ENCODE measurements at places on chromosomes 2 and 18.

DNA sequence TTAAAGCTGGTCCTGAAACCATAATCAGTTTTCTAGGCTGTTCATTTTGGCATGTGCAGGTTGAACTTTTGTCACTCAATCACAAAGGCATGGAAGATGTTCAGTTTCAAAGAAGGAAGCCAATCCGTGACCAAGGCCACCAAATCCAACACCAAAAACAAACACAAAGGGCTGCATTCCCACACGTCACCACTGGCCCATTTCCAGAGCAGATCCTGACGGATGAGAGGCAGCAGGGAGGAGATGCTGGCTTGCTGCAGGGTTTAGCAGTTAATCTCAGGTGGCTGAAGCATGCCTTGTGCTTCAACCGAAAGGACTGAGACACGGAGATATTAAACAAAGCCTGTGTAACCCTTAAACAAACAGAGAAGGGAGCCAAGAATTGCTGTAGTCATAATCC lies 191.9 kb upstream of the CTAGE1 start:
- no peak for DNase-seq

GRCh38 chr2:73979021-73979420 lies 5.7 kb upstream of the TET3 start:
- no peak for DNase-seq

DNA sequence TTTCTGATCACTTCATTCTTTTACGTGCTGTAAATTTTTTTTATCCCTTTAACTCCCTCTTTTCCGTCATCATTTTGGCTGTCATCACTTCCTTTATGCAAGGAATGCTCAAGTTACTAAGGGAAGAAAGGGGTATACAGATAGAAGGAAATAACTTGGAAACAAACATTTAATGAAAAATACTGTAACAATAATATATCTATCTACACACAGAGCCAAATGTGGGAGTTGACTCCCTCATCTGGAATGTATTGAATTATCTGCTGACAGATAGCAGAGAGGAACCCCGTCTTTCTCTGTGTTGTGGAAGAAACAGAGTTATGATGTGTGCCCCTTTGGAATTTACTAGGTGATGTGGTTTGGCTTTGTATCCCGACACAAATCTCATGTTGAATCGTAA lies 182.5 kb upstream of the NXPH2 start:
- no peak for DNase-seq

GRCh38 chr2:216925636-216926366 lies 65.9 kb upstream of the TNP1 start:
- no peak for DNase-seq

- DNase-seq: no peak
Measured at GRCh38 chr2:98530114-98530513, 78.2 kb downstream of the COA5 start.

GRCh38 chr2:102117472-102117858 lies 25.1 kb upstream of the IL1R1 start:
- no peak for DNase-seq

DNA sequence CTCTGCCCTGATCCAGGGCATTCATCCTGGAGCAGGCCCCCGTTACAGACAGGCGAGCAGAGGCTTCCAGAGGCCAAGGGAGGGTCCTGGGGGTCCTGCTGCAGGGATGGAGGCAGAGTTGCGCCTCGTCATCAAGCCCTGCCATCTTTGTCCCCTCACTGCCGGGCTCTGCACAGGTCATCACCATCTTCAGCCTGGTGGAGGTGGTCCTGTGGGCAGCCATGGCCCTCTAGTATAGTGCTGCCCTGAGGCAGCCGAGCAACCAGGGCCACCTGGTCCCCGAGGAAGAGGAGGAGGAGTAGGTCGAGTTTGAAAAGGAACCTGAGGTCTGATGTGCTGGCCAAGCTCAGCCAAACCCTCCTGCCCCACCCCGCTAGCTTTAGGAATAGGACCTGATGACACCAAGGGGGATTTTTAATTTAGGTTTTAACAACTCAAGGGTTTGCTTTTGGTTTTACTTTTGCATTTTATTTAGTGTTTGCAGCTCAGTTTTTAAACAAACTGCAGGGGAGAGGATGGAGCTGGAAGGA lies 8.8 kb upstream of the ALPI start:
- DNase-seq: no peak

DNA sequence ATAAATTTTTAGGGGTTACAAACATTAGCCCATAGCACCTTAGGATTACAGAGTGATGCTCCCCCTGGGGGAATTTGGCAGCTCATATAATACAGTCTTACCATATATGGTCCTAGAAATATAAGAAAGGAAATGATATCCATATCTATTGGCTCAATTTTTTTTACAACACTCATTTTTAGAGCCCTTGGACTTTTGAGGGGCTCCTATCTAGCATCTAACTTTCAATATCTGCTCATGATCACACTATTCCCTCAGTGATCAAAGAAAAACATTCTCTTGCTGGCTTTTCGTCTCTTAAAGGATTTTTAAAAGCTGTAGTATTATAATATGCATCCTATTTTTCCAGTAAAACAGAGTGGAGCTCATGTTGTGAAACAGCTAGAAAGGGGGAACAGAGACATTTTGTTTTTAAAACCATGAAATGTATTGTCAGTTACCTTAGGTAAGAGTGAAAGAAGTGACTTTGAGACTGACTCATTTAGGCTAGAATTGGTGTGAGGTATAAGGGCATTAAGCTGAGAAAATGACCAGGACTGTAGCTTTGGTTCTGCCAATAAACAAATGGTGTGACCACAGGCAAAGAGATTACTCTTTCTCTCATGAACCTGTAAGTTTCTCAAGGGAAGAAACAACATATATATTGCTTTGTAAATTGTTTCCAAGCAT lies 65.8 kb downstream of the ALPK2 start:
- DNase-seq: no peak

DNA sequence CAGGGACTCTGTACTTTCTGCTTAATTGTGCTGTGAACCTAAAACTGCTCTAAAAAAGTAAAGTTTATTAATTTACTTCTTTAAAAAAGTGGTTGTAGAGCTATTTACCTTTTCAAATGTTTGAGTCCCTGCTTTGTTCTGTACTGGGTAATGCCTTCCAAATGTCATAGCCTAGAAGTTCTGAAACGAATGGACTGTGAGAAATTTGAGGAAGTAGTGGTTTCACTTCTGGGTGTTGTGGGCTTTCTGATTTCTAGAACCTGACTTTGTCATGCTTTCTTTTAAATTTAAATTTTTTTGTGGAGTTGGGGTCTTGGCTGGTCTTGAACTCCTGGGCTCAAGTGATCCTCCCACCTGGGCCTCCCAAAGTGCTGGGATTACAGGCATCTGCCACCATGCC lies 44.6 kb downstream of the SMAD4 start:
- DNase-seq: no peak

DNA sequence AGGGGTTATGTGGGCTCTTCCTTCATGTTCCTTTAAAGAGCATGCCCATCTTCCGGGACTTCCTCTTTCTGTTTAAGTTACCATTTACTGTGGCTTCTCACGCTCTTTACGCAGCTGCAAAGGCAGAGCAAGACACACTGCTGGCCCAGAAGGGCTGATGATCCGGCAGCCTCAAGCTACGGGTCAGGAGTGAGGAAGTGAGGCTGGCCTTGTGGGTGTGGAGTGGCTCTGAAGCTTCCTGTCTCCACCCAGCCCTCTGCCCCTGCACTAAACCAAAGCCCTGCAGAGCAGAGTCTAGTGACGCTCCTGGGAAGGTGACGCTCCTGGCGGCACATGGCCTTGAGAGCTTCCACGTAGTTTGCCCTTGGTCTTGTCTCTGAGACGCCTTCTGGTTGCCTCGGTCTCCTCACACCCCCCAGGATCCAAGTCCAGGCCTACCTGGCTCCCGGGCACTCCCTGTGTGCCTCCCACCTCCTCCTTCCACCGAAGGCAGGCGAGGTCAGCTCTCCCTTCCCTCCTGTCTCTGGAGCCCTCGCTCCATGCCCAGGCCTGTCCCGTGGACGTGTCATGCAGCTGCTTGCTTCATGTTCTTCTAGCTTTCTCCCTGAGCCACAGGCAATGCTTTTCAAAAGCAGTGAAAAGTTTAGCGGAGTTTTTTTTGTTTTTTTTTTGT lies 50.3 kb downstream of the ARL4C start:
- no peak for DNase-seq

GRCh38 chr2:102803041-102803896 lies 41.4 kb downstream of the TMEM182 start:
- no peak for DNase-seq

DNA sequence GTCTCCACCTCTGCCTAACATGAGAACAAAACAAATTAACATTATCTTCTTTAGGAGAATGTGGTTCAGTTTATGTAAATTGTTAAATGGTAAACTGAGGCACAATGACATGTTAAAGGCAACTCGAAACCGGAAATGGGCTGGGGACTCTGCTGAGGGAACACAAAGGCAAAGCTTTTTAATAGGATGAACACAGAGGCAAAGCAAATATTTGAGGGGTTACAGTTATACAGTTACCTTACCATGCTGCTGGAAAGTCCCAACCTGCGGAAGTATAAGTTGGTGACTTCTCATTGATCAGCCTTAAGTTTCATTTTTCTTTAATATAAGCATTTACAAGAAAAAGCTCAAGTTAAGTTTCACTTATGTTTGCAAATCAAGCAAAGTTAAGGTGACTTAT lies 195.0 kb downstream of the DLGAP1 start:
- DNase-seq: no peak

- DNase-seq: no peak
Measured at GRCh38 chr2:216927163-216927562, 67.3 kb upstream of the TNP1 start.
